ENCODE measurements at places on chromosomes 3 and 15.

DNA sequence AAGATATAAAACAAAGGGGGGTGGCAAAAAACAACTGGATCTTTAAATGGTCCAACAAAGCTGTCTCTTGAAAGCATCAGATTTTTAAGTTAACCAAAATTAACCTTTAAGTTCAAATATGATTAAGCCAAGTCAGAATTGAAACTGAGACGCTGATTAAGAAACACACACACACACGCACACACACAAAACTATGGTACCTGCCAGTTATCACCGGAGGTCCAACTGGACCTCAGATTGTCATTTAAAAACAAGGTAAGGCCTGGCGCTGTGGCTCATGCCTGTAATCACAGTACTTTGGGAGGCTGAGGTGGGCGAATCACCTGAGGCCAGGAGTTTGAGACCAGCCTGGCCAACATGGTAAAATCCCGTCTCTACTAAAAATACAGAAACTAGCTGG is 10.4 kb downstream of the ARF4 start:
- DNase-seq: no peak

DNA sequence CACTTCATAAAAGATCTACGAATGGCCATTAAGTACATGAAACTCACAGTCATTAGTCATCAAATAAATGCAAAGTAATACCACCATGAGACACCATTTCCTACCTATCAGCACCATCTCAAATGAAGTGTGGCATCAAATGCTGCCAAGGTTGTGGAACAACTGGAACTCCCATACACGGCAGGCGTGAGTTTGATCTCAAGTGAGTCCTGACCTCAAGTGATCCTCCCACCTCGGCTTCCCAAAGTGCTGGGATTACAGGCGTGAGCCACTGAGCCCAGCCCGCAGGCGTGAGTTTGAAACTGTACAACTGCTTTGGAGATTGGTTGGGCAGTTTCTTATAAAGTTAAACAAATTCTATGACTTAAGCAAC is 28.8 kb upstream of the HDAC11 start:
- no peak for DNase-seq

DNA sequence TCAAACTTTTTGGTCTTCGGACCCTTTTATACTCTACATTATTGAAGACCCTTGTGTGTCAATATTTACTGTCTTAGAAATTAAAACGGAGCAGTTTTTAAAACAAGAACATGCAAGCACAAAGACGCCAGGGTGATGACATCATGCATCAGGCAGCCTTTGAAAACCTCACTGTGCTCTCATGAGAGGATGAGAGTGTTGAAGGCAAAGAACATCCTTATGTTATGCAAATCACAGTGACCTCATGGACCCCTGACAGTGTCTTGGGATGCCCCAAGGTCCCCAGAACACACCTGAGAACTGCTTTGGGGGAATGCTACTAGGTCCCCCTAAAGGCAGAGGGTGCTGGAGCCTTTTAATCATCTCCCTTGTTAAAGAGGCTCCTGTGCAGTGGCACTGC is 51.6 kb downstream of the CHDH start:
- no peak for DNase-seq

DNA sequence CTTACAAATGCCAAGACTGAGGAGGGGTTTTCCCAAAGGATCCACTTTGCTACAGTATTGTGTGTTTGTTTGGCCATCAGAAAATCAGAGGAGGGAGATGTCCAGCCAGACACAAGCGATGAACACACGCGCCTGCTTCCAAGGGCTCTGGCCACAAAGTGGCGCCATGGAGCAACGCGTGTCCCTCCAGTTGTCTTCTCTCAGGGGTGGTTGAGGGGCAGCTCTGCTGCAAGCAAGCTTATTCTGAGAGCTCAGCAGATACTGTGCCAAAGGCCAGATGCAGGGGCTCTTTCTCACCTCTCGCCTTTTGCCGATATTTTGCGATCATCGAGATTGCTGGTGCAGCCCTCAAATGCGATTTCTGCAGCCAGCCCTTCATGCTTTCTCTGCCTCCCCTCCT is 88.9 kb upstream of the OSBPL11 start:
- no peak for DNase-seq

DNA sequence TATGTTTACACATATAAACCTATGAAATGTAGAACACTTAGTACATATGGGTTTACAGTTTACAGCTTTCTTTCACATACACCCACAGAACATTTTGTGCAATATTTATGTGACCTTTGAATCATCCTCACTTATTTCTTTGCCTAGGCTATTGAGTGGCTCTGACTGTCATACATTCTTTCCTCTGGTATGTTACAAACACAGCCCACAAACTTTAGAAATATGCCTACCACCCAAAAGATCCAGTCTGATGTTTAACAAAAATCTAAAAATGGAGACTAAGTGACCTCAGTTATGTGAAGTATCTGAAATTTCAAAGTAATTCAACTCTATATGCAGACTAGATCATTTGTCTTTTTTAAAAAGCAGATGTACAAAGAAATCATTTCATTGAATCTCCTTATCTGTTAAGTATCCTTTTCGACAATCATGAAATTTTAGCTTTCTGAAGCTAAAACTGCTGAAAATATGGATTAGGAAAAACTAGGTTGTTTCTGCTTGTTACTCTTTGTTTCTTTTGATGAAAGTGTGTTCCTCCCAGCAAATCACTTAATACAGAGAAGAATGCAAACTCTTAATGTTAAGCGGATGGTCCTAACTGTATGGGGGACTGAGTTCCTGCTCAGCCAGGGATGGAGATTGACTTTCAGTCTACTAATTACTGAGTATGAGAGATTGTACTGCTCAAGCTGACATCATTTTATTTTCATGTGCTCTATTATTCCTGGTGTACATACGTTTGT is 27.7 kb downstream of the CCDC54 start:
- DNase-seq: no peak

DNA sequence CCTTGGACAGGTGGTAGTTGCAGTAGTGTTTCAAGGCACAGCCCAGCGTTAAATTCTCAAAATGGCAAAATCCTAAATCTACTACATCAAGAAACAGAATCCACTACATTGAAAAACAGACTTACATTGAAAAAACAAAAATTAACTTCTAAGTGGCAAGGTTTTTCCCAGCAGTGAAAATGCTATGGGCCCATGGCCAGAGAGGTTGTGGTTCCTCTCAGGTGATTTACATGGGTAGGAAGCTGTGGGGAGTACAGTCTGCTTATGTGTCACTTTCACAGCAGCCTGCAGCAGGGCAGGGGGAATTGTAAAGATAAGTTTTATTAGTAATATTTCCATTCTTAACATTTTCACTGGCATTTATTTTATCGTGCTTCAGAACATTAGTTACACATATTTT is 24.9 kb downstream of the TTC14 start:
- no peak for DNase-seq
